Peyer's patch (tissue), 4 donors: ENCODE measurements at places on chromosomes 1 and 21.

- no peaks in the 10 kb centered on the region for H3K27me3 ChIP-seq
- no peak for DNase-seq
- H3K4me1 ChIP-seq, result peaks cover 18% of the 10 kb centered on the region
- H3K27ac ChIP-seq, result no peak overlapping the region
- H3K4me3 ChIP-seq, result no peak overlapping the region
Measured at GRCh38 chr21:44992608-44993031, 52.8 kb downstream of the SLX9 start.

DNA sequence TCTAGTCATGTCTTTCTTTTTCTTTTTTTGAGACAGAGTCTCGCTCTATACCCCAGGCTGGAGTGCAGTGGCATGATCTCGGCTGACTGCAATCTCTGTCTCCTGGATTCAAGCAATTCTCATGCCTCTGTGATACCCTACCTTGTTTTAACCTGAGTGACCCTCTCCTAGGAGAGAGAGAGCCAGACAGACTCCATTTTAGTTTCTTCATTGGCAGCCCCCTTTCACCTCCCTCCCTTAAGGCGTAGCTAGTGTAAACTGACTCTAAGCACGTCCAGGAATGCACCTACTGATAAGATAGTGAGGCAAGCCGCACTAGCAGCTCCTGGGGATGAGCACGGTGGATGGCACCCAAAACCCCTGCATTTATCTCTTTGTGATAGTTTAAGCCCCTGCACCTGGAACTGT is 5.2 kb upstream of the PKNOX1 start:
- H3K27ac ChIP-seq, result no peak overlapping the region
- H3K4me3 ChIP-seq, result no peak overlapping the region
- no peaks in the 10 kb centered on the region for H3K27me3 ChIP-seq
- DNase-seq, result no peak
- H3K4me1 ChIP-seq, result peaks cover 5% of the 10 kb centered on the region

- no peaks in the 10 kb centered on the region for H3K36me3 ChIP-seq
- H3K27me3 ChIP-seq, result no peaks in the 10 kb centered on the region
- no peak overlapping the region for H3K27ac ChIP-seq
- H3K4me1 ChIP-seq, result peaks cover 11% of the 10 kb centered on the region
- H3K4me3 ChIP-seq, result no peak overlapping the region
Measured at GRCh38 chr1:201660931-201661822, 122.2 kb downstream of the NAV1 start.

GRCh38 chr21:45383615-45384201 is 21.3 kb upstream of the COL18A1 start:
- no peak overlapping the region for H3K4me3 ChIP-seq
- H3K27ac ChIP-seq, result no peak overlapping the region
- H3K36me3 ChIP-seq, result no peaks in the 10 kb centered on the region
- no peak for DNase-seq
- no peaks in the 10 kb centered on the region for H3K27me3 ChIP-seq

DNA sequence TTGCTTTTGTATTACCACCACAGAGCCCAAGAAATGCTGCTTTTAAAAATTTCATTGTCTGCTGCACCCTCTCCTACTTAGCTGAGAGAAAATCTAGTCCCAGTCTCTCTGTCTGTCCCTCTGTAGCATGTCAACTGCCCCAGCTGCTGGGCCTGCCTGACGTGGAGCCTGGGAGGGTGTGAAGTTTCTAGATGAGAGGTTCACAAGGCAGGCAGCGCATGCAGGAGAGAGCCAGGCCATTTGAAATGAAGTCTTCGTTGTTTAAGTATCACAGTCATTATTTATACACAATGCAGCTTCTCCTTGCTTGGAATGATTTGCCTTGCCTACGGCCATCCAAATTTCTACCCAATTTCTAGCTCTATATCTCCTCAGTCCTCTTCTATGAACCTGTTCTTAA is 306.8 kb upstream of the PLXNA2 start:
- no peaks in the 10 kb centered on the region for H3K36me3 ChIP-seq
- DNase-seq, result no peak
- no peaks in the 10 kb centered on the region for H3K27me3 ChIP-seq
- no peak overlapping the region for H3K27ac ChIP-seq

DNA sequence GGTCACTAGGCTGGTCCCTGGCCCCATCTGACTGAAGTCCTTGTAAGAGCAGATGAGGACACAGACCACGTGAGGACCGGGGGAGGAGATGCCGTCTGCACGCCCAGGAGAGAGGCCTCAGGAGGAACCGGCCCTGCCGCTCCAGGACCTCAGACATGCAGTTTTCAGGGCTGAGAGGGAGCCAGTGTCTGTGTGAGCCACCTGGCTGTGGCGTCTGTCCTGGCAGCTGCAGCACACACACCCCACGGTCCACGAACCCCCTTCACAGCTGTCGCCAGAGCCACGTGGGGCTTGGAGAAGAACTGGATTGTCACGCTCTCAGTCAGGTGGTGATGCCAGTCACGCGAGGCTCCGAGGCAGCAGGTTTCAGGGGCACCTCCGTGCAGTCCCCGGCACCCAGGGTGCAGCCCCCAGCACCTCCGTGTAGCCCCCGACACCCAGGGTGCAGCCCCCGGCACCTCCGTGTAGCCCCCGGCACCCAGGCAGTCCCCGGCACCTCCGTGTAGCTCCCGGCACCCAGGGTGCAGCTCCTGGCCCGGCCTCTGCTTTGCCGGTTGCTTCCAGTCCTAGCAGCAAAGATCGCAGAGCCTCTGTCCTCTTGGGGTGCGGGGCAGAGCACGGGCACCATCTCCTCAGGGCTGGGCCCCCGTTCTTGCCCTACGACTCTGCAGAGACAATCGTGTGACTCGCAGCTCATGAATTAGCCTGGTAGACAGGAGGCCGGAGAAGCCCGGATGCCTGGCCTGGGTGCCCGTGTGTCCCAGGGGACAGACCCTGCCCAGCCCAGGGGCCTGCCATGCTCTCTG is 19.0 kb upstream of the SUMO3 start:
- no peaks in the 10 kb centered on the region for H3K36me3 ChIP-seq
- H3K27me3 ChIP-seq, result no peaks in the 10 kb centered on the region
- no peak overlapping the region for H3K27ac ChIP-seq
- peak; percentile 50 for DNase-seq
- no peaks in the 10 kb centered on the region for H3K4me1 ChIP-seq

DNA sequence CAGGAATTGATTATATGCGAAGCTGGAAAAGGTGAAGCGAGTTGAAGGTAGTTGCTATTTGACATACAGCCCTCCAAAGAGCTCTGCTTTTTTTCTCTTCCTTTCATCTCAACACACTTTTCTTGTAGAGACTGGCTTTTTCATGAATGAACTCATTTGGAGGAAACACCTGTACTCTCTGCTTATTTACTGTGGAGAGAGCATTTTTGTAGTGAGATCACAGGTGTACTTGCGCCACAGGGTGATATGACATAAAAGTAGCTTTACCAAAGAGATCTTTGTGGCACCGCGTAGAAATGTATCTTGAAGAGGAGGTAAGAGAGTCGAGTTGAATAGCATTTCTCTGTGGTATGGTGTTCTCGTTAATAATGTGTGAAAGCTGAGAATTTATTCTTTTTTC is 187.6 kb downstream of the VPS13D start:
- H3K27me3 ChIP-seq, result no peaks in the 10 kb centered on the region
- H3K4me1 ChIP-seq, result no peaks in the 10 kb centered on the region
- H3K4me3 ChIP-seq, result no peak overlapping the region

- no peak within 1 kb of the TSS for H3K4me3 ChIP-seq
- no peaks in the 10 kb centered on the region for H3K27me3 ChIP-seq
- no peak for DNase-seq
- no peak within 1 kb of the TSS for H3K27ac ChIP-seq
Measured at GRCh38 chr1:38941527-38942019, at the start of gene RHBDL2. Gene RHBDL2 (minus strand): TSS chr1:38941830. CDS start chr1:38919212, 22,618 bp downstream.

DNA sequence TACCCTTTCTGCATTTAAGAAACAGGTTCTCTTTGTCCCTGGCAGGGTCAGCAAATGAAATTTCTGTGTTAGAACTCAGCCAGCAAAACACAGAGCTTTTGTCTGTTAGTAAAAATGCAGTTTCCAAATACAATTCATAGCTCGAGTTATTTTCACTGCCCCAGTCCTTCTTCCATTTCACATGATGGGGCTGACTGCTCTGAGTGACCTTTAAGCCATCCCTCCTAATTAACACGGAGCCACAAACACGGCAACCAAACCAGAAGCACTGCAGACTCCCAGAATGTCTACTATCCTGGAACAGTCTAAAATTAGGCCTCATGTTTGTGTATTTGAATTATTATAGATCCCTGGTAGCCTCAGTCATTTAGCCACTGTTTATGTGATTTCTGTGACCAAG is 99.1 kb upstream of the RGS4 start:
- H3K27me3 ChIP-seq, result no peaks in the 10 kb centered on the region
- H3K4me1 ChIP-seq, result no peaks in the 10 kb centered on the region
- DNase-seq, result no peak
- no peak overlapping the region for H3K4me3 ChIP-seq

DNA sequence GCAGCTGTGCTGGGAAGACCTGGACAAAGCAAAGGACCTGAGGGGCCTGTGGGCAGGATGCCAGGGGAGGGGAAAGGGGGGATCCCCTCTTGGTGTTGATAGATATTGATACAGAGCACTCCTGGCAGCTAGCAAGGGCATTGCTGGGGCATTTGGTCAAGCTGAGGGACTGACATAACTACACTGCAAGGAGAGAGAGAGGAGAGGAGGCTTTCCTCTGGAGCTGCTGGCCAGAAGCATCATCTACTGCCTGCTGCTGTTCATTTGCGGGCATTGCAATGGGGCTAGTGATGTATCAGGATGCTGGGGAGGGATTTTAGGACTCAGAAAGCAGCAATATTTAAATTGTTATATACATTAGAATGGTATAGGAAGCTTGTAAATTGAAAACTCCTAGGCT is 142.0 kb downstream of the ZNF648 start:
- no peak overlapping the region for H3K27ac ChIP-seq
- no peak overlapping the region for H3K4me3 ChIP-seq
- no peaks in the 10 kb centered on the region for H3K4me1 ChIP-seq

DNA sequence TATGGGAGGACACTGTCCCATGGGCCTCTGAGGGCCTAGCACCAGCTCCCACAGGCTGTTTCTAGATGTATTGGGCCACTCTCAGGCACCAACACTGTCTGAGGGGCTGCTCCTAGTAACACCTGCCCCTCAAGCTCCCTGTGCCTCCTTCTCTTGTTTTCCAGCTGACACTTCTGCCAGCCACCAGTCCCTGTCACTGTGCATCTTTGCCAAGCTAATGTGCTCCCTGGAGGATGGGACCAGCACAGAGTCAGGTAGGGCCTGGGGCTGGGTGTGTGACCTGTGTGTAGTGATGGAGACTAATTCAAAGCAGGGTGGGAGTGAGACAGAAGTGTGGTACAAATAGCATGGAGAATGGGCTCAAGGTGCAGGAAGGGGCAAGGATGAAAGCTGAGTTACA is 29.4 kb upstream of the MAGOH start:
- no peaks in the 10 kb centered on the region for H3K4me1 ChIP-seq
- H3K27ac ChIP-seq, result no peak overlapping the region
- no peak for DNase-seq
- no peaks in the 10 kb centered on the region for H3K36me3 ChIP-seq
- no peak overlapping the region for H3K4me3 ChIP-seq

DNA sequence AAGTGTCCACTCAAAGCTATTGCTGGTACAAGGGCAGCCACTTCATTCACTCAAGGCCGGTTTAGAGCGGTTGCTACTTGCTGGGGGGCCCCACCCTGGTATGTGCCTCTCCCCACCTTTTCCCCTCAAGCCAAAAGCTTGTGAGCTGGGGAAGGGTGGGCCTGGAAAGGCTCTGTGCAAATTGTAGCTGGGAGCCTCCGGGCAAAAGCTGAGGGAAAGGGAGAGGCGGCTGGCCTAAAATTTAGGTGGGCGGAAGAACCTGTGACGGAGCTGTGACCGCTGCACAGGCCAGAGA is 306 bp upstream of the SH3D21 start:
- DNase-seq, result no peak
- H3K27me3 ChIP-seq, result no peaks in the 10 kb centered on the region
- peaks cover 5% of the 10 kb centered on the region for H3K4me1 ChIP-seq
- H3K27ac ChIP-seq, result peak overlapping the region; percentile 95
- peaks cover 34% of the 10 kb centered on the region for H3K36me3 ChIP-seq

GRCh38 chr1:222105393-222105737 is 363.5 kb upstream of the DUSP10 start:
- no peaks in the 10 kb centered on the region for H3K4me1 ChIP-seq
- no peak overlapping the region for H3K4me3 ChIP-seq
- H3K27me3 ChIP-seq, result no peaks in the 10 kb centered on the region
- no peak for DNase-seq
- no peaks in the 10 kb centered on the region for H3K36me3 ChIP-seq

DNA sequence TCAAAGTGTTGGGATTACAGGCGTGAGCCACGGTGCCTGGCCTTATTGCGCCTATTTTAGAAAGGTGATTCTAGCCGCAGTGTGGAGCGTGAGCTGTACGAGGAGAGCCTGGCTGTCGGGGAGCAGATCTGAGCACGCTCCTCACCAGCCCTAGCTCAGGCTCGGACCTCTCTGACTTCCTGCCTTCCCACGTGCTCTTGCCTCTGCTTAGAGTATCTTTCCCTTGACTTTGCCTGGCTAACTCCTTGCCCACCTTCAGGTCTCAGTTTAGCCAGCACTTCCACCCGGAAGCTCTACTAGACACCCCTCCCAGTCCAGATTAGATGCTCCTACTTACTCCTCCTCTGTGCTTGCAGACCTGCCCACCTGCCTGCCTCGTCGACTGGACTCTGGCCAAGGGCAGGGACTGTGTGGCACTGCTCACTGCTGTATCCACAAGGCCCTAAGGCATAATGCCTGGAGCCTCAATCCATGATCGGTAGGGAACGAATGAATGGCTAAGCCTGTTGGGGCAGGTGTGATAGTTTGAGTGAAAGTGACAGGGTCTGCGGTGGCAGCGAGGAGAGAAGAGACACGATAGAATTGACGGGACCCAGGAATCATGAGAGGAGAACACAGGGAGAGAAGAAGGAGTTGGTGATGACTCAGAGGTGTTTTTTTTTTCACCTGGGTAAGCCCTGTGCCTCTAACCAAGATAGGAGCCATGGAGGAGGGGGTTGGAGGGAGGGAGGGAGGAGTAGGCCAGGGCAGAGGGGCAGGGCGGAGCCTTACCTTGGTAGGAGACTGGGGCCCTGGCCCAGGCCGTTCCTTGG is 28.1 kb upstream of the WASF2 start:
- H3K27ac ChIP-seq, result no peak overlapping the region
- H3K36me3 ChIP-seq, result no peaks in the 10 kb centered on the region
- H3K4me3 ChIP-seq, result no peak overlapping the region
- peak; percentile 91 for DNase-seq
- H3K27me3 ChIP-seq, result no peaks in the 10 kb centered on the region
- H3K4me1 ChIP-seq, result peaks cover 15% of the 10 kb centered on the region
